Iris pigment epithelial cell (primary cell): ENCODE measurements at places on chromosomes 3 and 15.

GRCh38 chr15:42121682-42122081 is 27.3 kb upstream of the PLA2G4D start:
- no peak for DNase-seq

DNA sequence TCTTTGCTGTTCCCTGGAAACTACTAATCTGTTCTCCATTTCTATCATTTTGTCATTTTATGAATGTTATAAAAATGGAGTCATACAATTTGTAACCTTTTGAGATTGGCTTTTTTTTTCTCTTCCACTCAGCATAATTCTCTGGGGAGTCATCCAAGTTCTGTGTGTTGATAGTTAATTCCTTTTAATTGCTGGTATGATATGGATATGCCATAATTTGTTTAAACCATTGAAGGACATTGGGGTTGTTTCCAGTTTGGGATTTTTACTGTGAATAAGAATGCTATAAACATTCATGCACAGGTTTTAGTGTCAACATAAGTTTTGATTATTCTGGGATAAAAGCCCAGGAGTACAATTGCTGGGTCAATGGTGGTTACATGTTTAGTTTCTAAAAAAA is 279.4 kb downstream of the WNT5A start:
- DNase-seq, result no peak

- peak; percentile 63 for DNase-seq
These were observed 44.5 kb upstream of the BOC start for GRCh38 chr3:113166719-113167492.

DNA sequence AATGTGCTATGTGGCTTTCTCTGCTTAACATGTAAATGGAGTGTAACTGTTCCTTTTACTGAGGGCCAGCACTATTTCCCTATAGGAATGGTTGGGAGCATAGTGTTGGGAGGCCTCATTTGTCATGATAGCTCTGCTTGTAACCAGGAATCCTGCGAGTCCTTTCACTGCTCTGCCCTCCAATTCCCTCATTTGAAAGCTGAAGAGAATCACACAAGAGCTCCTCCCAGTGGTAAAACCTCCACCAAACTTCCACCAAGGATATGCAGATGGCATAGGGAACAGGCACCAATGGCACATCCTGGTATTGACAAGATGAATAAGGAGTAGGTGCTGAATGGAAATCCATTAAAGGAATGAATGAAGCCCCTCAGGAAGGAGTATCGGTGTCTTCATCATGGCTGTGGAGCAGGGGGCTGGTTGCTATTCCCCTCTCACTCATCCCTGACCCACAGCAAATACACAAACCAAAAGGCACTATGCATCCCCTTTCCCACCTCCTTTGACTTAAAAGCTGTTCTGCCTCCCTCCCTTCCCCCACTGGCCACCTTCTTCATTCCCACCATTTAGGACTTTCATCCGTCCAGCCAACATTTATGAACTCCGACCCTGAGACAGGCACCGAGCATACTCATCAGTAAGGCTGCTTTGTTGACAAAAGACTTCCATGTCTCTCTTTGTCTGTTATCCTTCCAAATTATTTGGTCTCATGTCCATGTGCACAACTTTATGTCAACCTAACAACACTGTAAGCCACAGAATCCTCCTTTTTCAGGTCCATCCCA is 560.8 kb downstream of the FOXP1 start:
- no peak for DNase-seq

DNA sequence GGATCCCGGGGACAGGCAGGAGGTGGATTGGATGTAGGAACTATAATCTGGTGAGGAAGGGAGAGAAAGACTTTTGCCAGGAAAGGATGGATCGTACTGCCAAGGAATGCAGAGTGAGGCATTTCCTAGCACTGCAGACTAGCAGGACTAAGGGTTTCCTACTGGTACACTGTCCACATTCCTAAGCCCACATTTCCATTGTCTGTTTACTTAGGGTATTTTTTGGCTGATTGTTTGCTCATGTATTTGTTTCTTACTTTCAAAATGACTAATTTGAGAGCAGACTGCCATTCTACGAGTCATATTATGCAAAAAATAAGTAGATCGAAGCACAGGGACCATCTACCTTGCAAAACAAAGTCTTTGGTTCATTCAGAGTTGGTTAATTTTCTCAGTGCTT is 1029.5 kb upstream of the NR2F2 start:
- peak; percentile 45 for DNase-seq

DNA sequence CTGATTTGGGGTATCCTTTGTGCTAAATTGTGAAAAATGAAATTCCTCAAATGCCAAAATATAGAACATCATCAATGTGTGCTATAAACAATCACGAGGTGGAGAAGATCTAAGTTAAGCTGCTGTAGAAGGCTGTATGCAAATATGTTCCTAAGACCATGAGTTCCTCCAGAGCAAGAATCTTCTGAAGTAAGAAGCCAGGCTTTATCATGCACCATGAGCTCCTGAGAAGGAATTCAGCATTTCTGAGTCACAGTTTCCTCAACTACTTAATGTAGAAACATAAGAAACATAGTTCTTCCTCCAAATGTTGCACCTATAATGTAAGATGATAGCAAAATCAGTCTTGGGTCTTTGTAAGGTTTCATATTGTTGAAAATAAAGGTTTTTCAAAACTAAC is 241.7 kb upstream of the MDFIC2 start:
- peak; percentile 91 for DNase-seq

GRCh38 chr15:45666119-45666875 is 31.5 kb downstream of the SQOR start:
- no peak for DNase-seq

- DNase-seq, result no peak
These were observed 211.9 kb upstream of the MRPL3 start for GRCh38 chr3:131714585-131715220.

DNA sequence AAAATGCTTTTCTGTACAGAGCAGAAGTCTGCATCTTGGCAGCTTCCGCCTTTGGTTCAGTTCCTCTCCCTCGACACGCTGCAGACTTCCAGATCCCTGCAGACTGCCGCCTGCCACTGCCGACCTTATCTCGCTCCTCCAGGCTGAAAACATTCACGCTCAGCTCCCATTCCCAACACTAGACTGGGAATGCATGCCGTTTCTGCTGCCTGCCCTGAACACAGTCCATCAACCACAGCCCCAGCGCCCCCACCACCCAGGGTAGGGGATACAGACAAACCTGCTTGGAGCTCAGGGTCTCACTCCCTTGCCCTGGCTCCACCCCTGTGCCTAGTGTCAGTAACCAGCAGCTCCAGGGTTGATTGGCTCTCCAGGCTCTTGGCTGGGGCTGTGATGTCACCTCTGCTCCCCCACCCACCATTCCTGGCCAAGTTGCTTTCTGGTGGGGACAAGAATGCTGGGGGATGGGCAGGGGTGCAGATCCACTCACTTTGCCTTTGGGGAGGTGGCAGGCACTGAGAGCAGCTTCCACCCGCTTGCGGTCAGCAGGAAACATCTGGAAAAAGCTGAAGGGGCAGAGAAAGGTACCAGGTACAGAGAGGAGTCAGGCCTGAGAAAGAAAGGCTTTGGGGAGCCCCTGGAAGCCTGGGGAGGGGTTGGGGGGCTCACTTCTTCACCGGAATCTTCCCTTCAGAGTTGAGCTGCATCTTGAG is 6.1 kb downstream of the PLCB2 start:
- no peak for DNase-seq

- peak; percentile 68 for DNase-seq
These were observed 71.3 kb upstream of the FNDC3B start for GRCh38 chr3:171967932-171968678.

DNA sequence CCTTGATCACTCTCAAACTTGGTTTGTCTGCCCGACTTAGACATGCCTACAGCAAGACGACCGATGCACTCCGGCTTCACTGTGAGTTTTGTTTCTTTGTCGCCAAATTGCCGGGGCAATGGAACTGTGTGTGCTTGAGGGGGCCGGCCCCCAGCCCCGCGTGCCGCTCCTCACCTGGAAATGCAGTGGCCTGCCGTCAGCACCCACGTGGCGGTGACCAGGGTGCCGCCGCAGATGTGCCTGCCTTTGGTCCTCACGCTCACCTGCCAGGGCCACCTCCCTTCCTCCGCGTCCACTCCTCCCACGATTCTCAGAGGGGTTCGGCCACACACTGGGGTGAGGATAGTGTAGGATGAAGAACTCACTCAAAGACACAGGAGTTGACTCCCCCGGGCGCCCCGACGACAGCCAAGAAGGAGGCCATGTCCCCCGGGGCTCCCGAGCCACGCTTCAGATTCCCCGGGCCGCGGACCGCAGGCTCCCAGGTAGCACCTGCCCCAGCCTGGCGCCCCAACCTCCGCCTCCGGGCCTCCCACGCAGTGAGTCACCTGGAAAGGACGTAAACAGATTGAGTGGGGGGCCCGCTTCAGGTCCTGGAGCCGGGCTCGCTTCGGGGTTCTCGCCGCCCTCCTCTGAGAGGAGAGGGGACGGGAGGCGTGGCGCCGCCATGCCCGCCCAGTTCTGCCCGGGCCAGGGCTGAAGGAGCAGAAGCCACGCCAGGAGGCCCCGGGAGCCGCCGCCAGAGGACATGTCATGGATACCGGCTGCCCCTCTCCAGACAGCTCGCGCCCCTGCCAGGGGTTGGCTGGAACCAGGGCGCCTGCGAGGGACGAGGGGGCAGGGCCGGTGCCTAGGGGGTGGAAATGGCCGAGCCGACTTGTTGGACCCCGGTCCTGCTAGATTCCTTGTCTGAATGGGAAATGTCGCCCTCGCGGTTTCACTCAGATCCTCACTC is 29.6 kb downstream of the MYL3 start:
- no peak for DNase-seq

DNA sequence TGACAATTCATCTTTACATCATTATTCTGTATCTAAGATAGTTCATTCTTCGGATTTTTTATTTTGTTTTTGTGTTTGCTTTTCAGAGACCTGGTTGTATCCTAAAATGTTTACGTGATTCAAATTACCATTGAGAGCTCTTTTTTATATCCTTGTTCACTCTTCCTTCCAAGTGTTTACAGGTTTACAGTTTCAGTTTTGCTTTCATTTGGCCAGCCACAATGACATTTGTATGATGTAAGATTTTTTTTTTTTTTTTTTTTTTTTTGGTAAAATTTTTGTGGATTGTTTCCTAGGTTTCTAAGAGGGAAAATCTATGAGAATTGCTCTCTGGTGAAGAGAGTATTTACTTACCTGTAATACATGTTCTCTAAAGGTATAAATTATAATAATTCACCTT is 55.0 kb downstream of the SETD5 start:
- peak; percentile 49 for DNase-seq

DNA sequence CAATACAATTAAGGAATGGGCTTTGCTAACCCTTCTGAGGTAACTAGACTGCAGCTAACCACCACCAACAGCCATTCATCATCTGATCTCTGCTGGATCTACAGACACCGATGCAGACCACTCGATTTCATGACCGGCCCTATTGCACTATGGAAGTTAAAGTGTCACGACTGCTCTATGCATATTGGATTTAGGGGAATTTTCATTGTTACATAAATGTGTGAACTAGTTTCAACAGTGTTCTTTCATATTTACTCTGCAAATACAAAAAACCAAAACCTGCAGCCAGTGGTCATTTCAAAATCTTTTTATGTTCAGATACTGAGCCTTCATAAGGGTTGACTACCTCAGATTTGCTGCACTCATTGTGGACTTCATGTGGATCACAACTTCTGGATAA is 14.5 kb downstream of the CDV3 start:
- no peak for DNase-seq

DNA sequence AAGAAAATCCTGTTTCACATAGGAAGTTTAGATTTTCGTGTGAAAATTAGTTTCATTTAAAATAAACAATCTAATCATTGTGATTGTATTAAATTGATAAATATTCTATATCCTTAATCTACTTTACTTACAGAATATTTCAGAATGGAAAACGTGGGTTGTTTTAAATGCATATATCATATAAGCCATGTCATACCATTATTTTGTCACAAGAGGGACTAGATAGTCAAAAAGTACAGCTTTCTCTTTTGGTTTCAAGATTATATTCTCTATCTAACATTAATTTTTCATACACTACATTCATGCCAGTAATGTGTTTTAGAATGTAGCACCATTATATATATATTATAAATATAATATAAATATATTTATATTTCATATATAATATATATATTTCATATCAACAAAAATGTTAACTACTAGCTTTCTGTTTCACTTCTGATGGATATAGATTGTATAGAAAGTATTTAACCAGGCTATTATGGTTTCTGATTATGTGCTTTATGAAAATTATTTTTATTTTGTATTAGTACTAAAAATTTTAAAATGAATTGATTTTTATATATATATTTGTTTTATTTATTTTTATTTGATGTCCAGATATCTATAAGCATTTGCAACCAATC is 45.3 kb downstream of the OSTN start:
- peak; percentile 31 for DNase-seq

- DNase-seq, result no peak
These were observed 961.7 kb downstream of the FHIT start for GRCh38 chr3:60289341-60290121.

DNA sequence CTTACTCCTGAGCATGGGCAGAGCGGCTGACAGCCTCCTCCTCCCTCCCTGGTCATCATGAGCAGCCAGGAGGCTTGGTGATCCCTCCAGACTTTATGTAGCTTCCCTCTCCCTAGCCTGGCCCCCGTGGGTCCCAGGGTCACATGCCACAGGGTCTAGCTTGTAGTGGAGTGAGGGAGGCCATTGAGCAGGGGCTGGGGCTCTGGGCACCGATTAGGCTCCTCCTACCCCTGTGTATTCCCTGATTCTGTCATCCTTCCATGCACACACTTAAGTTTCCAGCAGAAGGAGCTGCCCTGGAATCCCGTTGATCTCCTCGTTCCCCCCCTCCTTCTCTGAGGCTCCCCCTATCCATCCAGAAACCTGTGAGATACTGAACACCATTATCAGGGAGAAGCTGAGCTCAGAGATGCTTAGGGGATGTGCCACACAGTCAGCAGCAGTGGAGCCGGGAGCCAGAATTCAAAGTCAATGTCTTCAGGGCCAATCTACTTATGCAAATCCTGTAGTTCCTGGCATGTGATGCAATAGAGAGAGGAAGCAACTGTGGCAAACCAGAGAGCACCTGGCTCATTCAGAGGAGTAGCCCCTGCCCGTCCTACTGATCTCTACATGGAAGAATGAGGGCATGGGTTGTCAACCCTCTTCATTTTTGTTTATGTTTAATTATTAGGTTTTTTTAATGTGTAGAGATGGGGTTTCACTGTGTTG is 17.2 kb downstream of the CCDC33 start:
- no peak for DNase-seq

- DNase-seq, result peak; percentile 35
These were observed 29.6 kb downstream of the RPL22L1 start for GRCh38 chr3:170840291-170840859.

DNA sequence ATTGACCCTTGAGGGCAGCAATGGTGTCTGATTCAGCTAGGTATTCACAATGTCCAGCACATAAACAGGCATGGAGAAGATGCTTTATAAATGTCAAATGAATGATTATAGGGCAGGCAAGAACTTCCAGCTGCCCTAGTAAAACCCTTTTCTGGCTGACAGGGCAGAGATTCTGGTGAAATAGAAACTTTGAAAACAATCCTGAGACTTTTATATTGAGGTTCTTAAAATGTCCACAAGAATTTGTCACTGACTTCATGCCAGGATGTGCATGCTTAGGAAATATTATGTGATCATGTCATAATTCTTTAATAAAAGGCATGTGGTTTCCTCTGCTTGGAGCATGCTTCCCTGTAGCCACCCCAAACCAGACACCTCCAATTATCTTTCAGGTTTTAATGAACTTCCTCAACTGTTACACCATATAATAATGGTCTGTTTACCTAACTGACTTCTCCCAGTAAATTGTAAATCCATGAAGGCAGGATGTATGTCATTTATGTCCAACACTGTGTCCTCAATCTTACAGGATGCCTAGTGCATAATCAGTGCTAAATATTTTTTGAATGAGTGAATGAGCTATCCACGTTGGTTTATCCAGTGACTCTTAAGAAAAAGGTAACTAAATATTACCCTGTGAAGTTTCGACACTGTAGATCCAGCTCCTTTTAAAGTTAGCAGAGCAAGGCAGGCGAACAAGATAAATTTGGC is 43.4 kb upstream of the CLRN1 start:
- no peak for DNase-seq
